ENCODE measurements at places on chromosomes 1 and 21. TPM values are rescaled to one million over a fixed set of nuclear protein-coding genes. Genes with fewer than 3 reads are reported as not detected.
A peak's percentile ranks its signal among the peaks of the same experiment; 100 is the strongest.

GRCh38 chr21:16742131-16742641, 770.7 kb upstream of the CXADR start:
- DNase-seq, result no peak

GRCh38 chr1:167631936-167632614, 2.0 kb downstream of the RCSD1 start:
- no peak for DNase-seq

DNA sequence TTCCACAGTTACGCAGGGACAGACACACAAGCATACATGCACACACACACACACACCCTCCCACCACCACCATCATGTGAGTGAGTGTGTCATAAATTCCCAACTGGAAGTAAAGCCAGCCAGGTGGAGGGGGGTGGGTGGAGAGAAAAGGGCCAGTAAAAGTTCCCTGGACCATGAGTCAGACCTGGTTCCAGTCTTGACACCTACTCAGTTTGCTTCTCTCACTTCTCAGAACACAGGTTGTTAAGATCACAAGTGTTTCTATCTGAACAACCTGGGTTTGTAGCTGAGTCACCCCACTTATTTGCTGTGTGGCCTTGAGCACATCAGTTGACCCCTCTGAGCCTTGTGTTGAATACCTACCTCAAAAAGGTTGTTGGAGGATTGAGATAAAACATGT, 9.6 kb downstream of the EPHA10 start:
- DNase-seq, result no peak

- no peak for DNase-seq
Measured at GRCh38 chr1:51946300-51946699, 44.2 kb downstream of the RAB3B start.

GRCh38 chr1:152515434-152515783, 1.1 kb downstream of the CRCT1 start:
- DNase-seq, result no peak

DNA sequence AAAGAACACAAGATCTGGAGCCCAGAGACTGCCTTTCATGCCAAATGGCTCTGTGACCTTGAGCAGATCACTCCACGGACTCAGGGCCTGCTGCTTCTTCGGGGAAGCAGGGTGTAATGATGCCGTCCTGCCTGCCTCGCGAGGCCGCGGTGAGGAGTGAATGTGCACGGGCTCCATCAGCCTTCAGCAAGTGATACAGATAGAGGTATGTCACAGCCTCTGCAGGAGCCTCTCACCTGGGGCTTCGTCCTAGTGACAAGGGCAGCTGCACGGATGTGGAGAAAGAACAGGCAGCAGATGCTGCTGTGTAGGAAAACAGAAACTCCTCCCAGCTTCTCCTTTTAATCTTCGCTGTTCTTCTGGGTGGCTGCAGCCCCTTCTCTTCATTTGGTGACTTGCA, 127.5 kb downstream of the KCNN3 start:
- DNase-seq, result no peak

GRCh38 chr1:41735631-41736260, 183.0 kb downstream of the HIVEP3 start:
- DNase-seq, result peak; percentile 64

DNA sequence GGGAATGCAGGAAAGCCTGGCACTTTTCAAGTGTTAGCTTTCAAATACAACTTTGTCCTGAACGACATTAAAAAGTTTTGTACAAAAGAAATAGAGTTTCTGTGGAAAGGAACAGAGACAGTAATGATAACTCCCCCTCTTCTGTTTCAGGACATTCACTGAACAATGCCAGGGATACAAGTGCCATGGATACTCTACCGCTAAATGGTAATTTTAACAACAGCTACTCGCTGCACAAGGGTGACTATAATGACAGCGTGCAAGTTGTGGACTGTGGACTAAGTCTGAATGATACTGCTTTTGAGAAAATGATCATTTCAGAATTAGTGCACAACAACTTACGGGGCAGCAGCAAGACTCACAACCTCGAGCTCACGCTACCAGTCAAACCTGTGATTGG, 189.5 kb downstream of the ADGRL2 start:
- DNase-seq, result no peak

DNA sequence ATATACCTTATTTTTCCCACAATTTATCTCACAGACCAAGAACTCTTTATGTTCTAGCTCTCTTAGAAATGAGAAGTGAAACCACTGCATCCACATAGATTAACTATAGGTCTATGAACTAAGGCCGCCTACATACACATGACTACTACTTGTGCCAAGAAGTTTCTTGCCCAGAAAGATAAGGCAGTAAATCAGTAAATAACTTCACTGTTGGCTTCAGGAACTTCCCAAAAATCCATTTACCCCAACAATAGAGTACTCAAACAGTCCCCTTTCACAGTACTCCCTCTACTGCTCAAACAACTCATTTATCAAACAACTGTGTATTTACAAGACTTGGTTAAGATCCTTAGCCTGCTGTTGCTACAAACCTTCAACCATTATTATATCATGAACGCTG, 96.5 kb downstream of the NME7 start:
- peak; percentile 13 for DNase-seq

DNA sequence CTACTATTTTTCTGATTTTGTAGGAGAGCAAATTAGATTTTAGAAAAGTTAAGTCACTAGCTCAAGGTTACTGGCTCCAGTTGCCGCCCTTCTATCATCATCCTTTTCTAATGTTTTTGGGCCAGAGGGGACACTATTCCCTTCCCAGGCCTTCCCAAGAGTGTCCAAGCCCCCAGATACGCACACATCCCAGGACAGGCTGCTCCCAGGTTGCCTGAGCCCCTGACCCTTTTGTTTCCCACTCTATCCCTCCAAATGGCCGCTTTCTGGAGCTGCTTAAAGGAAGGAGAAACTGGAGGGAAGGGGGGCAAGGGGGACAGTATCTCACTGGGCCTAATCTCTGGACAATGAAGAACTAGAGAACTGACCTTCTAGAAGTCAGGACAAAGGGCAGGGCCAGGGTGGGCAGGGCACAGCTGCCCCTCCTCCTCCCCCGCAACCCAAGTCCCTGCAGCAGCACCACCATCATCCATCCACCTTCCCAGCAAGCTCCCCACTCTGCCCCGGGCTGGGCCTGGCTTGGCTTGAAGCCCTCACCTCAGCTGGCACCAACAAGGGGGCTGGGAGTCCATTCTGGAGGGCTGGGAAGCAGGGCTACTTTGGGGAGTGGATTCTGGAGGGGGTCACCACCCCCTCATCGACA, 1.1 kb upstream of the MAP7D1 start:
- peak; percentile 93 for DNase-seq

DNA sequence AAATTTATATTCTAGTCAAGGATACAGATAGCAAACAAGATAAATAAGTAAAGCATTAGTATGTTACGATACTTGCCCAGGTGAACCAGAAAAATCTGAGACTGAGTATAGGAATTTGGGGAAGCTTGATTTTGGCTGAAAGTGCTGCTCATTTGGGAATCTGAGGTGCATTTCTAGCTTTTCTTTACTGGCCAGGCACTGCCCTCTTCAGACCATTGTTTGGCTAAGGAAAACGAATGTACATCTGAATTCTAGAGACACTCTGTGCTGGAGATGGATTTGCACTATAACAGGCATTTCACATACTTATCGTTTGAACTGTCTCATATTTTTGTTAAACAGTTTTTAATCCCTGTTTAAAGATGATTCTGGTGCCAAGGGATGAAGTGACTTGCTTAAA, 23.4 kb downstream of the ARID1A start:
- DNase-seq, result no peak

DNA sequence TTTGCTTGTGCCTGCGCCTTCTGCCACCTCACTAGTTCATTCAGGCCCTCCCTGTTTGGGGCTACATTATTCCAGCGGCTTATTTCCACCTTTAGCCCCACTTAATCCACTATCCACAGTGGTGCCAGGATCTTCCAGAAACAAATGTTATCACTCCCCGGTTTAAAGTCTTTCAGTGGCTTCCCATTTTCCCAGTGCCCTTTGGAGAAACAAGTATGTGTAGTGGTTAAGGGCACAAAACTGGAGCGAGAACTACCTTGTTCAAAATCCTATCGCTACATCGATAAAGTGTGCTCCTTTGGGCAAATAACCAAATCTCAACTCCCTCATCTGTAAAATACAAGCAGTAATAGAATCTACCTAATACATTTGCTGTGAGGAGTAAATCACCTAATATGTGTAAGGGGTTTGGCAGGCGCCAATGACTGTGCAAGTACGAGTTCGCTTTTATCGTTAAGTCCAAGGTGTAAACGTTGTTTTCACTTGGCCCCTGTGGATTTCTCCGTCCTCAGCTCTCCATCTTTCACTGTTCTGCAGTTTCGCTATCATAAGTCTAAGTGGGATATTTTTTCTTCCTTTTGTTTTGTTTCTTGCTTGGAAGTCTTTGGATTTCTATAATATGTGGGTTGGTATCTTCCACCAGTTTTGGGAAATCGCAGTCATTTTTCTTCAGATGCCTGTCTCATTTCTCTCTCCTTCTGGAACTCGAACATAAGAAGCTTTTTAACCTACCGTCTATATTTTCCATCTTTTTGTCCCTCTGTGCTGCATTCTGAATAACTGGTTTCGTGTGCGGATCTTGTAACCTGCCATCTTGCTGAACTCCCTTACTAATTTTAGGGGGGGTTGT, 844 bp upstream of the MEAF6 start:
- DNase-seq, result no peak

DNA sequence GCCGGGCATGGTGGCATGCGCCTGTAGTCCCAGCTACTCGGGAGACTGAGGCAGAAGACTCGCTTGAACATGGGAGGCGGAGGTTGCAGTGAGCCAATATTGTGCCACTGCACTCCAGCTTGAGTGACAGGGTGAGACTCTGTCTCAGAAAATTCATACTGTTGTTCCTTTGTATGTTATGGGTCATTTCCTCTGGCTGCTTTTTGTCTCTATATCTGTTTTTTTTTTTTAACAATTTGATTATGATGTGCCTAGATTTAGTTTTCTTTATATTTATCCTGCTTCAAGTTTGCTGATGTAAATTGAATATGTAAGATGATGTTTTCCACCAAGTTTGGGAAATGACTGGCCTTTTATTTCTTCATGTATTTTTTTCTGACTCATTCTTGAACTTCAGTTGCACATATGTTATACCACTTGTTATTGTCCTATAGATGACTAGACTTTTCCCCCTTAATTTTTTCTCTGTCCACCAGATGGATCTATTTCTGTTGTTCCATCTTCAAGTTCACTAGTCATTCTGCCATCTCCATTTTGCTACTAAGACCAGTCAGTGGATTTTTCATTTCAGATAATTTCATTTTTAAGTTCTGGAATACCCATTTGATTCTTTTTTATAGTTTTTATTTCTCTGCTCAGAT, 173.5 kb downstream of the GALNT2 start:
- DNase-seq, result no peak

The RIIAD1 gene
- not detected for total RNA-seq

The RLF gene
- 72.7 TPM for total RNA-seq

The PODN gene
- total RNA-seq, result not detected

The ACKR1 gene
- 0.74 TPM for total RNA-seq

The CLDN17 gene
- total RNA-seq, result not detected

The IL10RB gene
- 5.6 TPM for total RNA-seq

Data from neural progenitor cell (in vitro differentiated cells).